ENCODE measurements at places on chromosomes 13 and 19.

DNA sequence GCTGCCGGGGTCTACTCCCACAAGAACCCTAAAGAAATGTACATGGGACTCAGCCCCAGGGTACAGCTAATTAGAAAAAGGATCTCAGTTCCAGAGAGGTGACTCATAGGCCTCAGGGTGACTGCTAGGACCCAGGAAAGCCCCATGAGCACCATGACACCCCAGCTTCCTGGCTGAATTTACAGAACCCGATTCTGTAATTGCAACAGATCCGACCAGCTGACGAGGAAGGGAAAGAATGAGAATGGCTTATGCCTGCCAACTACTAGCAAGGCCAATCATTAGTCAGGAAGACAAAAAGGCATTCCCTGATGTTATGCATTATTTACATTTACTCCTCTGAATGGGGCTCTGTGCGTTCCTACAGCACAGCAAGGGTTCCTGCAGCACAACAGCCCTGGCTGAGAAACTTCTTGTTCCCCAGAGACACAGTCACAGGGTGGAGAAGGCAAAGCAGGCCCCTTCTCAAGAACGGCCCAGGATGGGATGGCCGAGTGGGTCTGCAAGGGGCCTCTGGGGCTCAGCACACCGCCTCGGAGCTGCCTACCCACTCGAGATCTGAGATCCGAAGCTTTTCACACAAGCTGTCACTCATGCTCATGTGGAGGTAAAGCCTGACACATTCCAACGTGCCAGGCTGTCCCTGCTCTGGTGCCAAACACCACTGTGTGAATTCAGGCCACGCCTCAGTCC lies 27.2 kb downstream of the PBX4 start:
- no peaks in the 10 kb centered on the region for H3K36me3 ChIP-seq
- no peak for DNase-seq
- no peaks in the 10 kb centered on the region for H3K27me3 ChIP-seq
- H3K4me1 ChIP-seq: peaks cover 33% of the 10 kb centered on the region
- H3K27ac ChIP-seq: peak overlapping the region; percentile 14

DNA sequence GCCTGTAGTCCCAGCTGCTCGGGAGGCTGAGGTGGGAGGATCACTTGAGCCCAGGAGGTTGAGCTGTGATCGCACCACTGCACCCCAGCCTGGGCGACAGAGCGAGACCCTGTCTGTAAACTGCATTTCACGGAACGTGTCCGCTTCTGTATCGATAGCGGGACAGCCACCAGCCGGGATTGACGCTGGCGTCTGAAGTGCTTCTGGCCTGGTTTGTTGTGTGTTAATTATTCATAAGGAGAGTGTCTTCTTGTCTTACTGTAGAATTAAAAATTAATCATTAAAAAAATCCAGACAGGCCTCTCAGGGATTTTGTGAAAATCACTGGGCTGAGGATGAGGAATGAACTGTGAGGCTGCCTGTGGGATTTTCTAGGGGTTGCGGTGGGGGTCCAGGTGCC lies 16.2 kb upstream of the MISP start:
- no peaks in the 10 kb centered on the region for H3K27me3 ChIP-seq
- DNase-seq: no peak
- no peak overlapping the region for H3K27ac ChIP-seq
- H3K4me1 ChIP-seq: no peaks in the 10 kb centered on the region

- H3K36me3 ChIP-seq: no peaks in the 10 kb centered on the region
- no peaks in the 10 kb centered on the region for H3K4me1 ChIP-seq
- no peak overlapping the region for H3K27ac ChIP-seq
- DNase-seq: no peak
- H3K27me3 ChIP-seq: no peaks in the 10 kb centered on the region
- no peak overlapping the region for H3K4me3 ChIP-seq
Measured at GRCh38 chr13:35567406-35567980, 91.0 kb upstream of the MAB21L1 start.

DNA sequence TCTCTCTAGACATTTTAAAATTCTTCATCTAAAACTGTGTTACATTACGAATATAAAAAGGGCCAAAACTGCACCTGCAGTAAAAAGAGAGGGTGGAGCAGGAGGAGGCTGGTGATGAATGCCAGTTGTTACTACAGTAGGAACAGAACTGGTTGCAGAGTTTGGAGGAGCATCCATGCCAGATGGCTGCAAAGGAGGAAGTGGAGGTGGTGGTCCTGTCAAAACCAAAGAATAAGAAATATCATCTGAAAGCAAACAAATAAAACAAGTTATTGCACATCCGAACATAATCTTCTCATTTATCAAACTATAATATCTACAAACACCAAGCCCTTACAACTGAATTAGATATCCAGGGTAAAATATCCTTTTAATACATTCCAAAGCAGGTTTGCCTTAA lies 40.1 kb downstream of the RBM26 start:
- no peak overlapping the region for H3K27ac ChIP-seq
- no peaks in the 10 kb centered on the region for H3K27me3 ChIP-seq
- no peaks in the 10 kb centered on the region for H3K4me1 ChIP-seq
- no peak for DNase-seq
- peaks cover 45% of the 10 kb centered on the region for H3K36me3 ChIP-seq
- no peak overlapping the region for H3K4me3 ChIP-seq

GRCh38 chr19:19042732-19043280 lies 9.4 kb downstream of the ARMC6 start:
- H3K27me3 ChIP-seq: no peaks in the 10 kb centered on the region
- H3K4me1 ChIP-seq: peaks cover 17% of the 10 kb centered on the region
- no peak overlapping the region for H3K27ac ChIP-seq
- DNase-seq: no peak
- H3K4me3 ChIP-seq: no peak overlapping the region

GRCh38 chr19:34265221-34265650 lies 10.9 kb downstream of the GARRE1 start:
- H3K27me3 ChIP-seq: no peaks in the 10 kb centered on the region
- H3K4me3 ChIP-seq: no peak overlapping the region
- no peak for DNase-seq
- no peaks in the 10 kb centered on the region for H3K36me3 ChIP-seq
- no peak overlapping the region for H3K27ac ChIP-seq

- no peak for DNase-seq
- peaks cover 3% of the 10 kb centered on the region for H3K27me3 ChIP-seq
- no peak overlapping the region for H3K4me3 ChIP-seq
- no peak overlapping the region for H3K27ac ChIP-seq
- H3K36me3 ChIP-seq: no peaks in the 10 kb centered on the region
Measured at GRCh38 chr13:44131069-44131614, 242.5 kb upstream of the SERP2 start.

- H3K27me3 ChIP-seq: no peaks in the 10 kb centered on the region
- no peaks in the 10 kb centered on the region for H3K36me3 ChIP-seq
- H3K27ac ChIP-seq: no peak overlapping the region
- DNase-seq: no peak
- H3K4me3 ChIP-seq: no peak overlapping the region
Measured at GRCh38 chr13:74003374-74003773, 130.8 kb downstream of the KLF12 start.
